Prostate gland (tissue), 2 donors: ENCODE measurements at places on chromosomes 1 and 21. TPM values are rescaled to one million over a fixed set of nuclear protein-coding genes. Genes with fewer than 3 reads are reported as not detected.

Gene CFHR2
- total RNA-seq: not detected

DNA sequence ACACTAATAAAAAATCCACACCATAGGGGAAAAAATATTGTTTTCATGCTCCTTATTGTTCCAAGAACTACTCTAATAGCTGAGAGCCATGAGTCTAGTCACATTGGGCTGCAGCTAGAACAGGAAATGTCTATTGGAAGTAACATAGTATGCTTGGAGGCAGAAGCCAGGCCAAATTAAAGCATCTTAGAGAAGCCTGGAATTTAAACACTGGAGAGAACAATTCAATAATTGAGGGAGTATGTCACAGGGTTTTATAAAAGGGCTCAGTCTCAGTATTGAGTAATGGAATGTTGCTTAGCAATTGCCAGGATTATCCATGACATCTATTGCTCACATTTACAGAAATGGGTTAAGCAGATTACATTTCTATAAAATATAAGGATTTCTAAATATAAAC is 471.3 kb downstream of the LMO4 start:
- no peak for DNase-seq

GRCh38 chr1:156065871-156066270 is 4.9 kb downstream of the RAB25 start:
- DNase-seq: no peak

GRCh38 chr1:1042835-1043234 is 22.9 kb downstream of the AGRN start:
- DNase-seq: no peak

GRCh38 chr1:25926731-25927496 is 20.7 kb upstream of the STMN1 start:
- no peak for DNase-seq

GRCh38 chr1:28417441-28417922 is 47.9 kb downstream of the PHACTR4 start:
- DNase-seq: no peak

DNA sequence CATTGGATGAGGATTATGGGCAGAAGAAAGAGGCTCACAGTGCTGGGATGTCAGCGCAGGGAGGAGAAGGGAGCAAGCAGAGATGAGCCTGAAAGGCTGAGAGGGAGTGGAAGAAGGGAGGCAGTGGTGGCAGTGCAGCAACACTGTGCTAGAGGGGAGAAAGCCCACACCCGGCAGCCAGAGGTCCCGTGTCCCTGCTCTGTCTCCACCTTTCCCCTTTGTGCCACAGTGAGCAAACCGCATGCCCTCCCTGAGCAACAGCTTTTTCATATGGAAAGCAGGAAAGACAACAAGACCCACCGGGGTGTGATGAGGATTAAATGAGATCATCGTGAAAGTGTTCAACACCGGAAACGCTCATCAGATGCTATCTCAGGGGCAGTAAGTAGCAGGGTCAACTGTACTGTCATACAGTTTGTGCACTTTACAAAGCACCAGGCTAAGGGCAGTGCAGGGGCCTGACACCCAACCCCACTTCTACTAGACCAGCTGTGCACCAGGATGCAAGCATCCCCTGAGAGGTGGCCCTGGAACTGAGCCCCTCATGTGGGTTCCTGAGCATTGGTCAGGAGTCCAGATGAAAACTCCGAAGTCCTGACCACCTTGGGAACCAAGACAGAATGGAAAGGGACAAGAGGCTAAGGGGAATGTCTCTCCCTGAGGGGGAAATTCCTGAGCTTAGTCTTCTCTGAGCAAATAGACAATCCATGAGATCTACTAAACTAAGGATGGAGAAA is 9.1 kb downstream of the NHLH1 start:
- DNase-seq: no peak

DNA sequence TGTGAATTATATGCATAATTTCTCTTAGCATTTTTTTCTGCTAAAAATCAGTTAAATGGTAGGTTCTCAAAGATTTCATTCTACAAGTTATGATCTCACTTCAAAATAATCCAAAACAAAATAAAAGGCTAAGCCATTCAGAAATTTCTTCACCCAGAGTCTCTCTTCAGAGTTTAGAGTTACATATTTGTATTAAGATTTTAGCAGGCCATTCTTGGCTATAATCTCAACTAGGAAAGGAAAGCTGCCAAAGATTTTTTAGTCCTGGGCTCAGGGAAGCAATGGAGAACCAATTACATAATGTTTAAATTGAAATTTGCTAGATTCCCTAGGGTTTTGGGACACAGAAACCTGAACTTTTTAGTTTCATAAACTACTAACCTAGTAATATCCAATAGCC is 245.0 kb downstream of the USH2A start:
- DNase-seq: no peak

DNA sequence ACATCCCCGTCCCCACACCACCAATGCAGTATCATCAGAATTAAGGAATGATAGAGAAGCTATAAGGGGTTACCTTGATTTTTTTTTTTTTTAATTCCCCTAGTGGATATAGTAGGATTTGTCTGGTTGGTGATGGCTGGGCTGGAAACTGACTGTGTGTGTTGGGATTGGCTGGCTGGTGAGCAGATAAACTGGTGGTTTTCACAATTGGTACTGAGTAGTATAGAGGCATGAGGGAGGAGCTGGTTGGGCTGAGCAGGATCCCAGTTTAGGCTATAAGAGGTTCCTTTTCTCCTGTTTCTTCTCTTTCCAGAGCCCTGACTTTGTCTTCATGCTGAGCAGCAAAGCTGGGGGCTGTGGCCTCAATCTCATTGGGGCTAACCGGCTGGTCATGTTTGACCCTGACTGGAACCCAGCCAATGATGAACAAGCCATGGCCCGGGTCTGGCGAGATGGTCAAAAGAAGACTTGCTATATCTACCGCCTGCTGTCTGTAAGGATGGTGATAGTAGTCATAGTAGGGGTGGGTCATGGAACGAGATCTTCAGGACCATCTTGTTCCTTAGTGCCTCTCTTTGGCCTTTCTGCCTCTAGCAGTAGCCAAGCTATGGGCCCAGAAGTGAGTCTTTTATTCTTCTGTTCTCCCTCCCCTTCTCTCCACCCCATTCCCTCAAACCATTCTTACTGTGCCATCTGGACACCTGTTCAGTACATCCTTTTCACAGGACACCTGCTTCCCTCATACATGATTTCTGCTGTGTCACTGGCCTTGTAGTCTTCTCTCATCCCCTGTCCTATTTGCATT is 26.9 kb downstream of the RAD54L start:
- DNase-seq: no peak

GRCh38 chr1:172938681-172939080 is 112.1 kb downstream of the TNFSF18 start:
- DNase-seq: no peak
